Epithelial cell of esophagus (primary cell): ENCODE measurements at places on chromosomes 5 and 9.

DNA sequence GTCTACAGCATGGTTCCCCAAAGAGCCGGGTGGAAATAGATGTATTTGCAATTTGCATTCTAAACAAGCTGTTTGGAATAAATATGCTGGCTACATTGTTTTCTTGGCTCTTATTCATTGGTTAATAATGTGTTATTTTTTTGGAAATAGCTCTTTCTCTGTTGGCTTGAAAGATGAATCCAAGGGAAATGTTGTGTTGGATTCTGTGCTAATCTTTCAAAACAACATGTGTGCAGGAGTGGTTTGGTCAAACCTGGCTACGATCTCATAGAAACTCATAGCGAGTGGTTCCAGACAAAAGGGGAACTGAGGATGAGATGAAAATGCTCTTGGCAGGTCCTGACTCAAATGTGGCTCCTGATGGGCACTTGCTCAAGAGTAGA lies 63.7 kb upstream of the CXCL14 start:
- DNase-seq = no peak

GRCh38 chr9:100640447-100641050 lies 62.7 kb downstream of the CAVIN4 start:
- no peak for DNase-seq

- DNase-seq = peak; percentile 26
Observed at GRCh38 chr9:76369583-76369982, 24.6 kb downstream of the RFK start.

DNA sequence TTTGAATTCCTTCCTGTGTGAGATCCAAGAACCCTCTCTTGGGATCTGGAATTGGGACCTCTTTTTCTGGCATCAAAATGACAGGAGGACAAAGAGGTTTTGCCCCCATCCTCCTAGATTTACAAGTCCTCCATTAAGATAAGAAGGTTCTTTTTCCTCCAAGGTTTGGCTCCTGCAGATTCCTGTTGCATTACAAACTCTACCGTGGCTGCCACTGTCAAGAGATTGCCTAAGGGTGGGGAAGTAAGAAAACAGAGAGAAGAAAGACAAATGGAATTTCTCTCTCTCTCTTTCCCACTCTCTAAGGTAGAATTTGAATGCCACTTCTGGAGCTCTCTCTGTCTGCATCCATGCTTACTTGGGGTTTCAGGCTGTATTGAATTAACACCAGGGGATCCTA lies 12.0 kb upstream of the SVEP1 start:
- peak; percentile 65 for DNase-seq

DNA sequence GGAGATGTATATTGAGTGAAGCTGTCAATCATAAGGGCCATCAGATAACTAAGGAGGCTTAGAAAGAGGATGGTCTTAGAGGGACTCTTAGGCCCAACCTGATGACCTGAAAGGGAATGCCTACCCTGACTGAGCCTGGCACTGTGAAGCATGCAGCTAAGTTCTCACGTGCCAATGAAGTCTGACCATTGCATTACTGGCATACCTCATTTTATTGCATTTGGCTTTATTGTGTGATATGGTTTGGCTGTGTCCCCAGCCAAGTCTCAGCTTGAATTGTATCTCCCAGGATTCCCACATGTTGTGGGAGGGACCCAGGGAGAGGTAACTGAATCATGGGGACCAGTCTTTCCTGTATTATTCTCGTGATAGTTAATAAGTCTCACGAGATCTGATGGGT lies 421.6 kb upstream of the SGCD start:
- no peak for DNase-seq
